ENCODE measurements at places on chromosomes 1 and 21. TPM values are rescaled to one million over a fixed set of nuclear protein-coding genes. Genes with fewer than 3 reads are reported as not detected.

Gene PADI4
- not detected for total RNA-seq

DNA sequence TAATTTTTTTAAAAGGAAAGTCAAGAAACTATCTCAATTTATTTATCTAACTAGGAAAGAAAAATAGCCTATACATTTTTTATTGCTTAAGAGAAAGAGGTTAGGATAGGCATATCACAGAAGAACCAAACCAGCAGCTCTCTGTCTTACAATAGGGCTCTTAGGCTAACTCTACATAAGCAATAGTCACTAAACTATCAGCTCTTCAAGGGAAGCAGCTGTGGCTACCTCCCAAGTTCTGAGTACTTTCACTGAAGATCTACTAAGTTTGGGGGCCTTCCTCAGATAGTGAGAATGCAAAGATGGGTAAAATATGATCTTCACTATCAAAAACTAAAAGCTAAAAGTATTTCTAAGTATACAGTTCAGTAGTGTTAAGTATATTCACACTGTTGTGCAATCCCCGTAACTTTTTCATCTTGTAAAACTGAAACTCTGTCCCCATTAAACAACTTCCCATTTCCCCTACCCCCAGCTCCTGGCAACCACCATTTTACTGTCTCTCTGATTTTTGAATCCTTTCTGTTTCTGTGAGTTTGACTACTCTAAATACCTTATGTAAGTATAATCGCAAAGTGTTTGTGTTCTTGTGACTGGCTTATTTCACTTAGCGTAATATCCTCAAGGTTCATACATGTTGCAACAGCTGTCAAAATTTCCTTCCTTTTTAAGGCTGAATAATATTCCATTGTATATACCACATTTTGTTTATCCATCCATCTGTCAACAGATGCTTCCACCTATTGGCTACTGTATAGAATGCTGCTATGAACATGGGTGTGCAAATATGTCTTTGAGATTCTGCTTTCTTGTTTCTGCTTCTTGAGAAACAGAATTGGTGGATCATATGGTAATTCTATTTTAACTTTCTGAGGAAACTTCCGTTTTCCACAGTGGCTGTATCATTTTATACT lies 73.3 kb downstream of the ACBD6 start:
- no peak for DNase-seq

DNA sequence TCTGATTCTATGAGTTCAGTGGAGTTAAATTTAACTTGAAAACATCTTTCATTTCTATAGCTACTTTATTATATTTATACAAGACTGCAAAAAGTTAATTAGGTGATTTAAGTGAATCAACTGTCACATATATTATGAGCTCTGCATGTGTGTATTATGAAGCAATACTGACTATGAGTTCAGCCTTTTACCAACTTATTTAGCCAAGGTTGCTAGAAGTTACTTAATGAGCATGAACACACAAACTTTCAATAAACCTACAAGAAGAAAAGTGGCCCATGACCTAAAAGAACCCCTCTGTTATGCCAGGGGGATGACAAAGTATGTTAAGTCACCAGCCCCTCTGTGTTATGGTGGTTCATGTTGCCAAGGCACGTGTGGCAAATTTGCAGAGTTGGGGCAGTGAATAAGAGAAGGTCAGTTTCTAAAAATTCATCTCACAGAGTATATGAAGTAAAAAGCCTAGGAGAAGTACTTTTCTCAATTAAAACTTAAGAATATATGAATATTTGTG lies 86.7 kb upstream of the LYPLAL1 start:
- DNase-seq = no peak

GRCh38 chr1:206606867-206607266 lies 5.4 kb downstream of the EIF2D start:
- peak; percentile 22 for DNase-seq

DNA sequence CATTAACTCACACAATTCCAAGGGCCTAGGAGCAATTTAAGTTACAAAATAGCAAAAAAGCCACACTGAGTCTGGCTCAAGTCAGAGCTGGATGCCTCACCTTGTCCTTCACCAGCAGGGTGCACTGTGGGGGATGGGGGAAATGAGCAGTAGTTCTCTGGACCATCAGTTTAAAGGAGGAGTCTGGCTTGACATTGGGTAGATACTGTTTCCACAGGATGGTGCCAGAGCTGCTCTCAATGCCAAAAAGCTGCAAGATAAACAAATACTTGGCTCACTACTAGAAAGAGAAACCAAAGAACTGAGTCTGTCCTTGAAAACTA lies 18.8 kb downstream of the EMC1 start:
- peak; percentile 77 for DNase-seq
